CD8-positive, alpha-beta T cell (primary cell): ENCODE measurements at places on chromosomes 12 and 14. TPM values are rescaled to one million over a fixed set of nuclear protein-coding genes. Genes with fewer than 3 reads are reported as not detected.

GRCh38 chr14:103741876-103742275 lies 26.3 kb downstream of the ZFYVE21 start:
- DNase-seq: no peak

- no peak for DNase-seq
Measured at GRCh38 chr12:99915251-99916082, 69.3 kb downstream of the ANKS1B start.

DNA sequence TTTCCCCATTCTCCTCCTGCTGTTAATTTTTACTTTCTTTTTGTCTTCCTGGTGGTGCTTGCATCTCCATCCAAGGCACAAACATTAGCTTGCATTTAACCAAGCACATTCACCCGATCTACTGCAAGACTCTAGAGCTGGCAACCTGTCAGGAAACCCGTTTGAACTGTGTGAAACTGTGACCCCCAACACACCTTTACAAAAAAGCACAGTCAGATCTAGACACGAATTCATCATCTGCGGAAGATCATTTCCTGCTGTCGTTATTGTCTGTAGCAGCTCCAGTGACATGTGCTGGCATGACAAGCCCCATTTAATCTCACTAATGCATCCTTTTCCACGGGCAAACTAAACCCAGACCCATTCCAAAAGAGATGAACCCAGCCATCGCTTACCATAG lies 340.5 kb downstream of the VRK1 start:
- DNase-seq: no peak

DNA sequence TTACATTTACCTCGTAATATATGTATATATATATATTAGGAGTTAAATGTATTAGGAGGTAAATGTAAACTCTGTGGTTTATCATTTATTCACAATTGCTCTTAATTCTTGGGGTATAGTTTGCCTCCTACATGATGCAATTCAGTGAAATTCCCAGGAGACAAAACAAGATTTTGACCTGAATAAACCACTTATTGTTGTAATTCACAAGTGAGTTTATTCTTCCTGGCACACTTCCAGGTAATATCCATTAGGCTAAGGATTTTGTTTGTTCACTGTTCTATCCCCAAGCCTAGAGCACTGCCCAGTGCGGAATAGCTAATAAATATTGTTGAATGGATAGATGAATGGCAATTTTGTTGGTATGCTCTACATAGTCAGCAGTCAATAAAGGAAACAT lies 3.0 kb downstream of the SMIM10L1 start:
- DNase-seq: no peak

Gene AQP6
- total RNA-seq: not detected
